ENCODE measurements at places on chromosomes 4 and X.

DNA sequence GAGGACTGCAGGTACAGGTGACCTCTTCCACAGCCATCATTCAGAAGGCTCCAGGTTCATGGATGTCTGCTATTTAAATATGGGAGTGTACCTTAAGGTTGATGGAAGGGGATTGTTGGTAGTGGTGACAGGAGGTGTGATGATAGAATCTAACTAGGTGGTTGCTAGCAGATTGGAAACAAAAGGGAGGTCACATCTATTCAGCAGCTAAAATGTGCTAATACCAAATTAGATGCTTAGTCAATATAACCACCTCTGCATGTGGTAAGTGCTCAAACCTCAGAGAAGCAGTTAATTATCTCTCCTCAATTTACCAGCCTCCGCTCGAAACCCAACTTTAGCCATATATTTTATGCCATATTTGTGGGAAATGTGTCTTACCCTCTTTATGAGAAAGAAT lies 98.7 kb upstream of the CCSER1 start:
- DNase-seq, result no peak

- DNase-seq, result no peak
Observed at GRCh38 chrX:43016021-43016420, 238.1 kb upstream of the PPP1R2C start.

GRCh38 chr4:161252520-161253141 lies 911.2 kb downstream of the FSTL5 start:
- DNase-seq, result no peak

DNA sequence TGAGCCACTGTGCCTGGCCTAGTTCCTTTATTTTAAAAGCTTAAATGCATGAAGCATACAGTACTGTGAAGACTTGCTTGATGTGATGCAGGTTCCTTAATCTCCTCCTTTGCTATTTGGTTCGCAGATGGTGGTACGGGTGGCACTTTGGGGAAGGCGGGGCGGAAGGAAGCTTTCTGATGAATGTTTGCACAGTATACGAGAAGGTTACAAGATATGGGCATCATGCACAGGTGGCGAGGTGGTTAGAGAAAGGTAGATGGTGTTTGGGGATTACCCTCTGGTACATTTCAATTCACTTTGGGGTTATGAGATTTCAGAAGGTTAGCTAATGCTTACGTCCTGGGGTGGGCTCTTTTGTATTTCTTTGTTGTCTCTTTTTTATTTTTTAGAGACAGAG lies 17.2 kb downstream of the RHOH start:
- DNase-seq, result peak; percentile 56

DNA sequence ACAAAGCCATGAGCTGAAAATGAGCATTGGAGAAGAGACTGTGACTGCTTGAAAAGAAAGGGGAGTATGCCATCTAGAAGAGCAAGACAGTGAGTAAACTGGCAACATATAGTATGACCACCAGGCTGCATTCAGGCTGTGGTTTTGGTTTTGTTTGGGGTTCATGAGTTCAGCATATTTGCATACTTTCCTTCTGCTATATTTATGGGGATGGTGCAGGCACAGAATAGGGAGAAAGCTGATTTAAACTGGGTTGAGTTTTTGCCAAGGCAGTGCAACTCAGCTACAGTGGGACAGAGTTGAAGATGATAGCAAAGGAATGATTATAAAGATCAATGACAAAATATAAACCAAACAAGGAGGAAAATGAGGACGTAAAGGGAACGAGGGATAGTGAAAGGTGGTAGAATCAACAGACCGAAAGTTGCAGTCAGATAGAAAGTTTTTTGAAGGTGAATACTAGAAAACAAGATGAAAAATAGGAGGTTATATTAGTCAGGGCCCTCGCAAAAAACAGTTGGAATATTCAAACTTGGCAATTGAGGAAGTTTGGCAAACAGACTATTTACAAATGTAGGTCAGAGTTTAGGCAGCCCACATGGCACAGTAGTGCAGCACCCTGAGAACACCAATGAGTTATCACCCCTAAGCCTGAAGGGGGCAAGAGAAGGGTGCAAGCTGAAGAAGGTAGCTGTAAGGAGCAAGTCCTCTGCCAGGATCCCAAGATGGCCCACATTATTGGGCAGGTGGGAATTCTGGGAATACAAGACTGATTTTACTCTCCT lies 114.8 kb upstream of the MAP9 start:
- no peak for DNase-seq

Measured in activated CD8-positive, alpha-beta T cell treated with anti-CD3 and anti-CD28 coated beads, Interleukin-2, amount 10 ng/mL, durations not matched to agents 7 days and 5 days (primary cell).